Stimulated activated CD8-positive, alpha-beta memory T cell treated with anti-CD3 and anti-CD28 coated beads, Interleukin-7, amount 100 ng/mL, for 4 hours (primary cell): ENCODE measurements at places on chromosomes 3 and 15.

GRCh38 chr3:9061634-9062033 is 98.4 kb upstream of the RAD18 start:
- DNase-seq: no peak

DNA sequence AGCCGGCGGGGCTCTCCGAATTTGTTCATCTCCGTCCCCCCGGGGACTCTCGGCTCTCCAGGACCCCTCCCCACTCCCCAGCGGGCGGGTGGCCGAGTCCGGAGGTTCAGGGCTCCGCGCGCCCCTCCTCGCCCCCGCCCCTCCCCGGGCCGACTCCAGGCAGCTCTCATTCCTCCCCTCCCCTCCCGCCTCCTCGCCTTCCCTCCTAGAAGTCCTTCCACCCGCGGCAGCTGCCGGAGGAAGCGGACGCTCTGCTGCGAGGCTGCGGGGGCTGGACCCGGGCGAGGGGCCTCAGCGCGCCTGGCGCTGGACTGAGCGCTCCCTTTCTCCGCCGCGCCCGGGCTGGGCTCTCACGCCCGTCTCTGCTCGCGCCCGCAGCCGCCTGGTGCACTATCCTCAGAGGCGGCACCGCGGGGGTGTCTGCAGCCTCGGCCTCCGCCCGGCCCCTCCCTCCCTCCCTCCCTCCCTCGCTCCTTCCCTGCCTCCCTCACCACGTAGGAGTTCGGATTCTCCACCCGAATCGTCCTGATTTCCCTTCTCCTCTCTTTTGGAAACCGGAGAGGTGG is at the start of gene ROBO2:
Gene ROBO2, plus strand, starts transcription at position 494 of the 566 bp plus-strand sequence. CDS start 687 bp downstream, outside the sequence.
- DNase-seq: no peak

- DNase-seq: no peak
Measured at GRCh38 chr3:126056681-126057500, 27.0 kb downstream of the SLC41A3 start.

GRCh38 chr15:33215941-33216872 is 21.7 kb upstream of the FMN1 start:
- DNase-seq: no peak

GRCh38 chr3:24288496-24289236 is 206.0 kb downstream of the THRB start:
- DNase-seq: no peak

- DNase-seq: no peak
Measured at GRCh38 chr3:177446165-177446601, 248.9 kb upstream of the TBL1XR1 start.

- no peak for DNase-seq
Measured at GRCh38 chr3:190532731-190533203, 18.9 kb downstream of the IL1RAP start.

- DNase-seq: no peak
Measured at GRCh38 chr3:188649521-188649920, 495.6 kb downstream of the LPP start.

DNA sequence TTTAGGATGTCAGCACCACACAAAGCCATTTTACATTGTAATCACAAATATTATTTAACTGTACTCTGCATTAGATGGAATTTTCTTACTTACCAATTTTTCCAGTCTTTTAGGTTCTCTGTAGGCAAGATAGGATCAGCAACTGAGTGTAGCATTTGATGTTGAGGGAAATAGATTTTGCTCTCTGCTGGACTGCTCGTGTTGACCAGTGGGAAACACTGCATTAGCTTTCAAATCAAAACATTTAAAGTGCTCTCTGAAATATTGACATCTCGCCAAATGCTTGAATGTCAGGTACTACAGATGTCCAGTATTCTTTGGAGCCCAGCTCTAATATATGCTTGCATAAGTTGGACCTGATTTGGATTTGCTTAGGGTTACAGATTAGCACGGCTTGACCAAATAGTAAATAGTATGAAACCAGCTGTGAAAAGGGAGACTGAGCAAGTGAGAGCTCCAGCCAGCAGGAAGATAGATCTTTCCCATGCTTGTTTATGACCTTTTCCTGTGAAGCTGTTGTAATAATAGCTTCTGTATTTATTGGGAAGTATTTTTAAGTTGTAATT is 29.5 kb downstream of the P2RY14 start:
- no peak for DNase-seq

GRCh38 chr3:36319680-36320079 is 60.6 kb upstream of the STAC start:
- DNase-seq: no peak
